ENCODE measurements at places on chromosomes 11 and 22.
A peak's percentile ranks its signal among the peaks of the same experiment; 100 is the strongest.

GRCh38 chr11:5521540-5521939 is 5.0 kb upstream of the UBQLNL start:
- no peak for DNase-seq

DNA sequence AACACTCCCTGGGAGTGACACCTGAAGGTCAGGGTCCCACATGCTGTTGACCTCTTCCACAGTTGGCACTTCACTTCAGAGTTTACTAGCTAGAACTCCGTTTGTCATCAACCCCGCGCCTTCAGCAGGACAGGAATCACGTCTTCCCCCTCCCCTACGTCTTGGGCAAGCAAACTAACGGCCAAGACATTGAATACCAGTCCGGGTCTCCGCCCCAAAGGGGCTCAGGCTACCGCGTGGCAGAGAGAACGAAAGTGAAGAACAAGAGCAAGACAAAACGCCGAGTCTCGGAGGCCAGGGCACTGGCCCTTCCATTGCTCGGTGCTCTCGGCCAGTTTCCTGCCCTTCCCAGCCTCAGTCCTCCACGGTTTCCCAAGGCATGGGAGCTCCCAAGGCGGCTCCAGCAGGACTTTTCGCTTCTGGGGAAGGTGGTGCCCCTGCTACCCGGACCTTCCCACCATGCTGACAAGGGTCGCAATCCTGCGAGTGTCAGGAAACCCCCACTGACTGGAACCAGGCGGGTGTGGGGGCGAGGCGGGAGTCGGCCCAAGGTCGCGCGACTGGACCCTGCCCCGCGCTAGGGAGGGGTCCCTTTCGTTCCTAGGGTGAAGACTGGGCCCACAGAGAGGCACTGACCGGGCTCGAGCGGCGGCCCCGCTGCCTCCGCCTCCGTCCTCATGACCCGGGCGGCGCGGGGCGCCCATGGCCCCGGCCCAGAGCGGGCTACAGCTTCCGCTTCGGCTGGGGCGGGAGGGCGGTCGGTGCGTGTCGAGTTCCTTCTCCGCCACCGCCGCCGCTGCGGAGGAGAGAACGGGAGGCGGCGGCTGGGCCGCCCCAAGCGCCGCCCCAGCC is at the start of gene GUCD1:
TSS of gene GUCD1 (minus strand) at position 826 of the 852 bp plus-strand sequence. CDS start at position 679, 147 bp downstream.
- DNase-seq: peak; percentile 56

- DNase-seq: no peak
Observed at GRCh38 chr22:41856469-41856868, 23.6 kb downstream of the SREBF2 start.

DNA sequence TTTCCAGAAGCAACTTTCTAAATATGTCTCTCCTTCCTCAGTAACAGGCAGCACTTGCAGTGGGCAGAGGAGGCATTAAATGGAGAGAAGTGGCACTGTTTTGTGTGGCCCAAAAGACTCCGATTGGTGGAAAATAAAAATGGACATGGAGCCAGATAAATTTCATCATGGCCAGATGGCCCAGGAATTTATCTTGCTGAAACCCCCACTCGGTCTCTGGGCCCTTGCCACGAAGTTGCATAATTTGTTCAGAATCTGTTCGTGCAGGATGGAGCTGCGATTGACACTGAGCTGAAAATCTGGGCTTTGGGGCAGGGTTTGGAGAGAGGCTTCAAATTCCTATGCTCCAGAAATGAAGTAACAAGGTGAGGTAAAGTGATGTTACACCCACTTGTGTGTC is 65.5 kb downstream of the C11orf91 start:
- no peak for DNase-seq

DNA sequence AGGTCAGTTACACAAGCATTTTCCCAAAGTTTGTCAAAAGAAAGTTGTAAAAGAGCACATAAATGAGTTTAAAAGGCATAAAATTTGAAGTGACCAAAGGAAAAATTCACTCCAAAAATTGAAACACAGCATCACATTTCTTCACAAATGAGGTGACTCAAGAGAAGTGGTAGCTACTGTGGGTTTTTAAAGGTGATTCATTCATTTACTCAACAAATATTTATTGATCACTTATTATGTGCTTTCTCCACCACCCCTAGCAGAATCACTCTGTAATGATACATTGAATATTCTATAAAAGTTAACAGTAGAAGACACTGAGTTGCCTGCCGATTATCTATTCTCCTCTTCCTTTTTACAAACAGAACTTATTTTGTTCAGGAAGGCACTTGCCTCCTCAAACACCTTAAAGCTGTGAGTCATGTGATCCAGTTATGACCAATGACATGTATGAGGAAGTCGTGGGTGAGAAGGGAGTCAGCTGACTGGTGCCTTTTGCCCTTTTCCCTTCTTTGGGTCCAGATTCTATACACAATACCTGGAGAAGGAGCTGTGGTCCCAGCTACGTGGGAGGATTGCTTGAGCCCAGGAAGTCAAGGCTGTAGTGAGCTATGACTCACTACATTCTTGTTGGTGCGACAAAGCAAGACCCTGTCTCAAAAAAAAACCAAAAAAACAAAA is 67.7 kb upstream of the CLNS1A start:
- DNase-seq: no peak

DNA sequence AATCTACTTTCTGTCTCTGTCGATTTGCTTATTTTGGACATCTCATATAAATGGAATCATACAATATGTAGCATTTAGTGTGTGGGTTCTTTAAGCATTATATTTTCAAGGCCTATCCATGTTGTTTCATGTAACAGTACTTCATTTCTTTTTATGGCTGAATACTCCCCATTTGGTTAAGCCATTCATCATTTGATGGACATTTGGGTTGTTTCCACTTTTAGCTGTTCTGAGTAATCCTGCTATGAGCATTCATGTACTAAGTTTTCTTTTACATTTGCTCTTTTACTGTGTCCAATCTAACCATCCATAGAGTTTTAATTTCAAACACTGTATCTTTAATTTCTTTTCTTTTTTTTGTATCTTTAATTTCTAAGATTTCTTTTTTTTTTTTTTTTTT is 55.6 kb upstream of the SPTBN2 start:
- no peak for DNase-seq

DNA sequence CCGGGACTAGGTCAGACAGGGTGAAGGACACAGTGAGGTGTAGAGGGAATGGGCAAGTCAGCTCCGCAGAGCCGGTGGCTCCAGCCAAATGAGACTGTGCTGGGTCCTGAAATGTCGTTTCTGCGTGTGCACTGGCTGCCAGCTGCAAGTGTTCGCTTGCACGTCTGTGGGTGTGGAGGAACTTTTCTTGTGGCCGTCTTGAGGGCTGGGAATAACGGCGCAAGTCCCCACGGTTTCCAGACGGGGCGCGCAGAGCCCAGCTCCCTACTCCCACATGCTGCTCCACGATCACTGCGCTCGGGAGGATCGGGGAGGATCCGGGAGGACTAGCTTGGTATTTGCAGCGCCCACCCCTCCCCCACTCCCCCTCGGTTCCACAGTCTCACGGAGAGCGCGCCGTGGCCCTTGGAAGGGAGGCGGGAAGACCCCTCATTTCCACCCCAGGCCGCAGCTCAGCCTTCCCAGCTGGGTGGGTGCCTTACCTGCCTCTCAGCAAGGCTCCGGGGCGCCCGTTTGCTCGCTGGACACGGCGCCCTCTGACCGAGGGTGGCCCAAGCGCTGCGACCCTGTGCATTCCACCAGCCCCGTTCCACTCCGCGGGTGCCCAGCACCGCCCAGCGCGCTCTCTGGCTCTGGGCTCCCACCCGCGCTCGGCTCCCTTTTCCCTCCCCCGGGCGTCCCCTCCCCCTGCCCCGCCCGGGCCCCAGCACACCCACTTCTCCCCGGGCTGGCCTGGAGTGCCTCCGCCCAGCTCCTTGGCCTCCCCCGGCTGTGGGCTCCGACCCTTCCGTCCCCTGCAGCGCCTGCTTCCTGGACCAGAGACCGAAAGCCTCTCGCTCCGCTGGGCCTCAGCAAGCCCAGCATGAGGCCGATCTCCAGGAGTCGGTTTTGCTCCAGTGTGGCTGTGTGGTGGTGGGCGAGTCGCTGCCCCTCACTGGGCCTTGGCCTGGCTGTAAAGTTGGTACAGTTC is at the start of gene KCNE3:
TSS of gene KCNE3 (minus strand) at position 634 of the 970 bp plus-strand sequence. CDS start 9,986 bp downstream, outside the sequence.
- DNase-seq: no peak

- DNase-seq: no peak
Observed at GRCh38 chr22:44837481-44837880, 85.1 kb downstream of the ARHGAP8 start.

GRCh38 chr22:33896575-33897447 is 23.5 kb downstream of the LARGE1 start:
- DNase-seq: no peak

DNA sequence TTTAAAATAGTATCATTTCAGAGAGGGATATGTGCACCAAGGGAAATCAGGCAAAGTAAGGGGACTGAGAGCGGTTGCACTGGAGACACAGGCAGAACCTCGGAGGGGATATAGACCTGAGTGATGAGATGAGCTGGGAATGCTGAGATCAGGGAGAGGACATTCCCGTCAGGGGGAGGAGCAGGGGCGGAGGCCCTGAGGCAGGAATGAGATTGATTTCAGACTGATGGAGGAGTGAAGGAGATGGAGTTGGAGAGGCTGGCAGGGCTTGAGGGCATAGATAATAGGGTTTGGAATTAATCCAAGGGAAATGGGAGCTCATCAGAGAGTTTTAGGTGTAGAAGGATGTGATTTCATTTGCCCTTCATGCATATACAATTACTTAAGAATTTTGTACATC is 13.2 kb downstream of the CD6 start:
- no peak for DNase-seq

DNA sequence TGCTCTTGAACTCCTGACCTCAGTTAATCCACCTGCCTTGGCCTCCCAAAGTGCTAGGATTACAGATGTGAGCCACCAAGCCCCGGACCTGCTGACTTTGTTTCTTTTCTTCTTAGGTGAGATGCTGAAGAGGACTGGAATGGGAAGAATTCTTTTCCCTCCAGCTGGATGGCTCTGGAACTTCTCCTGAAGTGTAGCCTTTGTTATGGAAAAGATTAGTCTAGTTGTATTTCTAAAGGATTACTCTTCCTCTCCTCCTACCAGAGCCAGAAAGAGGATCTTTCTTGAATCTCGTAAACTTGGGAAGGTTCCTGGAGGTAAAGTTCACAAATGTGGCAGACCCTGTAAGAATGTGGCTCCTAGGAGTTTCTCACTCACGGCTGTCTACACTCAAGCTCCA is 95.4 kb upstream of the LARGE1 start:
- no peak for DNase-seq

- DNase-seq: no peak
Observed at GRCh38 chr22:34587357-34588356, 478.3 kb upstream of the ISX start.

DNA sequence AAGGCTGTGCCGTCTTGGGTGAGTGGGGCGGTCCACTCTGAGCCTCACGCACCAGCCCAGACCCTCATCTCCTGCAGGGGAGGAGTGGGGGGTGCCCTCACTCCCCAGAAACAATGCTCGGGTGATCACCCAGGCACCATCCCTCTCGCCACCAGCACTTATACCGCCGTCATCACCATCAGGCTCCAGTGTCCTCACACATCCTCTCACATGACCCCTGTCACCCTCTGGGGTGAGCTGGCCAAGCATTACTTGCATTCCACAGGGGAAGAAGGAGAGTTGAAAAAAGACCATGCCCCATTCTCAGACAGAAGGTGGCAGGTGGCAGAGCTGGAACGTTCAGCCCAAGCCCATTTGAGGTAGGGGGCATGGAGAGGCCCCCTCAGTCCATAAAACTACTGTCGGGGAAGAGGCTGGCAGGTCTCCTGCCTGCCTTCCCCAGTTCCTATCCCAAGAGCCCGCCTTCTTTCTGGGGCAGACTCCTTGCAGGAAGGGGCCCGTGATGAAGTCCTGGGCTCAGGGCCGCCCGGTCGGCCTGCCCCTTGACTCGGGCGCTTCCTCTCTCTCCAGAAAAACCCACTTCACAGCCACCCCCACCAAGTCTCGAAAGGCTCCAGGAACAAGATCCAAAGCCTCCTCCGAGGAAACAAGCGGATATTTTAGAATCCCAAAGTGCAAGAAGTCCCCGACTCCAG is 153.3 kb downstream of the DSCAML1 start:
- no peak for DNase-seq

GRCh38 chr11:60870276-60870675 is 2.9 kb downstream of the ZP1 start:
- DNase-seq: no peak

- DNase-seq: no peak
Observed at GRCh38 chr22:39535357-39535725, 2.8 kb upstream of the RPS19BP1 start.

- no peak for DNase-seq
Observed at GRCh38 chr22:48498526-48499331, 1328.9 kb downstream of the BRD1 start.

- DNase-seq: no peak
Observed at GRCh38 chr11:27060816-27061460, 20.3 kb downstream of the BBOX1 start.

GRCh38 chr22:16651217-16651616 is 58.6 kb upstream of the CCT8L2 start:
- no peak for DNase-seq

DNA sequence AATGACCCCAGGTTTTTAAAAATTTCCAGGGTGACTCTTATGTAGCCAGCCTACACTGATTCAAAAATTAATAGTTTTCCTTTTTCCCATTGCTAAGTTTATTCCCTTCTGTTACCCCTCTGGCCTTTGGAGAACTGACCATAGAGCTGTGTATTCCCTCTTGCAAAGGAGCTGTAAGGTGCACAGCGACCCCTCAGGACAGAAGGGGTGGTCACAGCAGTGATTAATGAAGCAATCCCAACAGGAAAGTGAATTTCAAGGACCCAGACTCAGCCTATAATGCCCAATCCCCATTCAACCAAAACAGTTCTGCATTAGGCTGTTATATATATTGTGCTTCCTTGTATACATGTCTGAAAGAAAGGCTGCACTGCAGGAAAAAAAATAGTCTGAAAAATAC is 147.1 kb downstream of the WT1 start:
- no peak for DNase-seq

- DNase-seq: no peak
Observed at GRCh38 chr11:6404342-6405051, 14.2 kb downstream of the SMPD1 start.

DNA sequence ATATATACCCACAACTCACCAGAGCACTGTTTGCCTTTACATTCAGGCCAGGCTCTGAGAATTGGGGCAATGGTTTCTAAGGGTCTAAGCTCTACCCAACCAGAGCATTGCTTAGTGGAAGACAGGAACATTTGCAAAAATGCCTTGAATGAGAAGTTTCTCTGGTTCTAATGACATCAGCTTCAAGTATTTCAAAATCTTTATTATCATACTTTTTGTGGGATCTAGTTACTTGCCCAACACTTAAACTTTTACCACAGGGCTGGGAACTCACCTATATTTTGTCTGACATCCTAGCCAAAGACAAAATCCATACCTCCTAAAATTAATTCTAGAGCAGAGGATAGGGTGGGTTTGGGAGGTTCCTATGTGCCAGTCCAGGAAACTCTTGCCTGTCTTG is 51.5 kb downstream of the INSC start:
- DNase-seq: no peak

All from hematopoietic multipotent progenitor cell treated with erythropoietin and hydrocortisone succinate and interleukin-3 and kit ligand, for 17 days (in vitro differentiated cells).